ENCODE measurements at places on chromosomes 4 and X. TPM values are rescaled to one million over a fixed set of nuclear protein-coding genes. Genes with fewer than 3 reads are reported as not detected.

The RHOH gene
- 107 TPM for total RNA-seq

The ZNF182 gene
- total RNA-seq = 5.7 TPM

The IL13RA2 gene
- total RNA-seq = not detected

The EXOSC9 gene
- total RNA-seq = 76.9 TPM

The FAM149A gene
- total RNA-seq = 0.33 TPM

The NRK gene
- total RNA-seq = not detected

The ARX gene
- not detected for total RNA-seq

The IDH3G gene
- 70.2 TPM for total RNA-seq

The IL1RAPL1 gene
- total RNA-seq = not detected

The CFAP99 gene
- total RNA-seq = not detected

The ASB5 gene
- not detected for total RNA-seq

The MUC7 gene
- not detected for total RNA-seq

The MAGED4 gene
- total RNA-seq = not detected

The GYG2 gene
- not detected for total RNA-seq

The MAGEA6 gene
- not detected for total RNA-seq

The PRMT9 gene
- total RNA-seq = 8.1 TPM

The ZCCHC12 gene
- total RNA-seq = not detected

The KLB gene
- total RNA-seq = not detected
